ENCODE measurements at places on chromosomes 5 and 9.

DNA sequence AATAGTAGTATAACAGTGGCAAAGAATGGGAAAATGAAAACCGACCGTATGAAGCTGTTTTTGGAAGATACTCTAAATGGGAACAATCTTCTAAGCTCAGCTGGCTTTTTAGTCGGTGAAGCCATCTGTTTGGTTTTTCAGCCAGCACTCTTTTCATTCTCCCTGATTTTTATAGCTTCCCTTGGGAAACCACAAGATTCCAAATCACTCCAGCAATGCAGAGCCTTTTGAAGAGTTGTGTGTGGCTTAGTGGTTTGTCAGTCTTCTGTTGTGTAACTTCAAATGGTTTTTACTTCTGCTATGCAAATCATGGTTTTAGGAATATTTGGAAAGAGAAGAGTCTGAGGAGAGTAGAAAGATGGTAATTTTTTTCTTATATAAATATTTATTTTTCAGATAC is 180.7 kb downstream of the KDM4C start:
- no peak for DNase-seq

DNA sequence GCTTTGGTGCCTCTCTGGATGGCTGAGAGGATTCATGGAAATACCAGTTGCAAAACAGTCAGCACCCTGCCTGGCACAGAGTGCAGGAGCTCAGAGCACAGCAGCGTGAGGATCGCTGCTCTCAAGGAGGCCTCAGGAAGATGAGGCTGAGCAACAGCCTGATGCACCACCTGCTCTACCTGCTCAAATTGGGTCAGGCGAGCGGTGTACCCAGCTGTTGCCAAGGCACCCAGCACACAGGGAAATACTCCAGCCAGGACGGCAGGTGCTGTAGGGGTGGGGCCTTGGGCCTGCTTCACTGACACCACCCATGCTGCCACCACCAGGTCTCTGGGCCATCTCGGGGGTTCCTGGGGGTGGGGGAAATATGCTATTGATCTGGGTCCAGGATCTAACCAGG is 4.3 kb downstream of the EEIG1 start:
- no peak for DNase-seq

DNA sequence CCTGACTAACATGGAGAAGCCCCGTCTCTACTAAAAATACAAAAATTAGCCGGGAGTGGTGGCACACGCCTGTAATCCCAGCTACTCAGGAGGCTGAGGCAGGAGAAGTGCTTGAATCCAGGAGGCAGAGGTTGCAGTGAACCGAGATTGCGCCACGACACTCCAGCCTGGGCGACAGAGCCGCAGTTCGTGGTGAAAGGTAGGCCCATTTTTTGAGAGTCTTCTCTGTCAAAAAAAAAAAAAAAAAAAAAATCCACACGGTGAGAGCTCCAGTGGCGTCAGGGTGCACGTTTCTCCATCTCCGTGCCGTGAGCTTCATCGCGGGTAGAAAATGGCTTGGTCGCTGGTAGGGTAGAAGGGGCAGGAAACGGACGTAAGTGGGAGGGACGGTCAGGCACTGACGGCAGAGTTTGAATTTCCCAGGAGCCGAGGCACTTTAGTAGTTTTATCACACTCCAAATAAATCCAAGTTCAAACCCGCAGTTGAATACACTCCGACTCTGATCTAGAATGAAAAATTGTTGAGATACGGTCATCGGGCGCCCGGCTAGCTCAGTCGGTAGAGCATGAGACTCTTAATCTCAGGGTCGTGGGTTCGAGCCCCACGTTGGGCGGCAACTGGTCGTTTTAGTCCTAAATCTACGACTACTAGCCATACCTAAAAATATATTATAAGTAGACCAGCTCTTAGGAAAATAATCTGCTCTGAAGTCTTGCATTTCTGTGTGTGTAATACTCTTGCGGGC is 2.4 kb upstream of the TRIM7 start:
- DNase-seq: no peak

DNA sequence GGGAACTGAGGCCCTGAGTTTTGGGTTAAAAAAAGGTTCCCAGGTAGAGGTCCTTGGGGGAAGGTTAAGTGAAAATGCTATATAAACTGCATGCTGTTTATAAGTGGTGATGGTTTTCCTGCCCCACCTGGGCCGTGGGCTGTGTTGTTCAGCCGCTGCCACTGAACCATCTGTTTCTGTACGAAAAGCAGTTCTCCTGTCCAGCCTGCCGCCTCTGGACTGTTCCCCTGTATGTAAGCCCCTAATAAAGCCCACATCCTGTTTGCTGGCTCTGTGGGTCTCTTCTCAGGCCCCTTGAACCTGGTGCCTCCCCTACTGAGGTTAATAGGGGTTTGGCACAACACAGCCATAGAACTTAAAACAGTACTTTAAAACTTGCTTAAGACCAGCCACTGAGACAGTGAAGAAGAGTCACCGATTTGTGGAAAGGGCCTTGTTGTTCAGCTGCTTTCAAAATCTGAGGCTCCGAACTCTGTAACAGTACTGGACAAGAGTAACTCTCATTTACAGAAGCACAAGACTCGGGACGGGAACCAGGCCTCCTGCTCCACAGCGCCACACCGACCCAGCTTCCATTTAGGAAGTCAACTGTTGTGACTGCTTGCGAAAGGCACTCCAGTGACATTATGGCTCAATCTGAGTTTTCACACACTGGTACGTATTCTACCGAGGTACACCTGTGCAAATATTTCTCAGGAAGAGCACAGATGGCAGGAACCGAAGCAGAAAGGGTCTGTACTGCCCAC is 192.5 kb downstream of the CDK5RAP2 start:
- no peak for DNase-seq

DNA sequence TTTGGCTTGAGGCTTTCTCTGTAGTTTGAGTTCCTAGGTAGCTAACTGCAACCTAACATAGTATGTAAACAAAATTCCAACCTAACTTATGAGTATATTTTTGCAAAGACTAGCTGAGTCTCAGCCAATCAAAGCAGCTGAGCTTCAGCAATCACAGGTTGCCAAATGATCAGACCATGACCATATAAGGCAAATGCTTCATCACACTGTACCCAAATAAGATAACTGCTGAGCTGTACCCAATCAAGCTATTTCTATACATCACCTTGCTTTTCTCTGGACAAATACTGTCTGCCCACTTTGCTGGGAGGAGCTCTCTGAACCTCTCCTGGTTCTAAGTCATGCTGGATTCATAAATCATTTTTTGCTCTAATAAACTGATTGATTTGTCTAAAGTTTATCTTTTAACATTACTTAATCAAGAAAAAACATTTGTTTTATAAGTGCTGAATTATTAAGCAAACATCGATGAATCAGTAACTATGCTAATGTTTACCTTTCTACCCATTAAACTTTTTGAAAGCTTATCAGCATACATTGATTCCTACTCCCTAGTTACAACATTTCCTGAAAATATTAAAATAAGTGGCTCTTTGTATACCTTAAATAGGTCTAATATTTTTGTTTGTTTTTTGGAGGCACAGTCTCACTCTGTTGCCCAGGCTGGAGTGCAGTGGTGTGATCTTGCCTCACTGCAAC is 129.7 kb upstream of the PCA3 start:
- no peak for DNase-seq

- DNase-seq: no peak
Measured at GRCh38 chr9:34123682-34124081, 2.8 kb downstream of the DCAF12 start.

GRCh38 chr5:119280380-119280779 is 75.4 kb upstream of the TNFAIP8 start:
- DNase-seq: no peak

- no peak for DNase-seq
Measured at GRCh38 chr9:82466616-82467260, 478.2 kb downstream of the SPATA31D1 start.

GRCh38 chr9:78697618-78698017 is 400.7 kb downstream of the PSAT1 start:
- no peak for DNase-seq

- peak; percentile 58 for DNase-seq
Measured at GRCh38 chr9:98129451-98129881, 10.4 kb upstream of the TRIM14 start.

DNA sequence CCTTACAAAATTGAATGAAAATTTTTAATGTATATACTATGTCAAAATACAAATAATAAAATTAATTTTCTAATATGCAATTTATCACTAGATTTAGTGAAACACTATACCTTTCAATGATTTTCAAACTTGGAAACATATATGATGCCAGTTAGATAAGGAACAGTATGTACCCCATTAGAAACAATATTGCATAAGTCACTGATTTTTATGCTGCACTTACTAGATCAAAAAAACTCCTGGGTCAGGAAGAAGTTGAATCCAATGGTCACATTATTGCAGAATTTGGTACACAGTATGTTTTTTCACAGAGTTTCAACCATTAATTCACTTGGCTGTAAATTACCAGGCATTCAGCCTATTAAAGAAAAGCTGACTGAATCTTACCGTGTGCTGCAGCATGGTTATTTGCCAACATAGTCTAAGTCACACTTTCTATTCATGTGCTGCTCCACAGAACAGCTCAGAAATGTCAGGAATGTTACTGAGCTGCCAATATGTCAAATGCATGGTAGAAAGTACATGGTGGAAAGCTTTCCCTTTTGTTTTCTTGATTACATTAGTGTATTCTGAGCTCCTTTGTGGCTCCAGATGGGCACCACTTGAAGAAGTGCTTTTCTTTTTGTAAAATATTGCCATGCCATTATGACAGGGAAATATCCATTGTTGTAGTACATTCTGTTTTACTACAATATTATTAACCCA is 9.9 kb upstream of the PRR16 start:
- DNase-seq: no peak

DNA sequence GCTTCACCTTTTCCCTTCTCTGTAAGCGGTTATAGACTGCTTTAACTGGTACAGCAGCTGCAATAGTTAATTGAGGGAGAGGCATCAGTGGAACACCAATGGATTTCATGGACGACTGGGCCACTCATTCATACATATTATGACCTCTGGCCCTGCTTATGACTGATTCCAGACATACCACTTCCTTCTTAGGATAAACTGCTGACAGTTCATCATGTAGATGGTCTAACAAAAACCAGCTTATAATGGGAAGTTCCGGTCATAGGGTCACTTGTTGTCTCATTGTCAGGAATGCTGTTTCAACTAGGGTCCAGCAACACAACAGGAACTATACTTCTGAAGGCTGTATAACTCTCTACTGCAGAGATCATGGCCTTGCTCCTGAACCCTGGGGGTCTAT is 265.2 kb upstream of the RASA1 start:
- DNase-seq: no peak
